Natural killer cell treated with Interleukin-12 subunit alpha and Interleukin-12 subunit beta and Interleukin-15 and Interleukin-18, amount 100 ng/mL, for 72 hours (primary cell): ENCODE measurements at places on chromosomes 7 and 10. TPM values are rescaled to one million over a fixed set of nuclear protein-coding genes. Genes with fewer than 3 reads are reported as not detected.

- no peak for DNase-seq
These were observed 45.1 kb downstream of the TMEM26 start for GRCh38 chr10:61408105-61408504.

Gene OR9A4
- not detected for total RNA-seq

Gene RGS10
- total RNA-seq = 26.1 TPM

GRCh38 chr10:114103284-114103683 is 59.6 kb downstream of the ADRB1 start:
- no peak for DNase-seq

- no peak for DNase-seq
These were observed 64.0 kb upstream of the CTTNBP2 start for GRCh38 chr7:117937049-117937752.

DNA sequence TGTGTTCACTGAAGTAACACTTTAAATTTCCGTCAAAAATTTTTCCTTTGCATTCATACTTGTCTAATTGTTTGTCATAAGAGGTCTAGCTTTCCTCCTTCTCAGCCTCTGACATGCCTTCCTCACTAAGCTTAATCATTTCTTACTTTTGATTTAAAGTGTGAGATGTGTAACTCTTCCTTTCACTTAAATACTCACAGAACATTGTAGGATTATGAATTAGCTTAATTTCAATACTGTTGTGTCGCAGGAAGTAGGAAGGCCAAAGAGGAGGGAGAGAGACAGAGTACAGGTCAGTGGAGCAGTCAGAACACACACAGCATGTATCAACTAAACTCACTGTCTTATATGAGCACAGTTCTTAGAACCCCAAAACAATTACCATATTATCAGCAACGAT is 99.0 kb downstream of the SRPK2 start:
- no peak for DNase-seq

- no peak for DNase-seq
These were observed 87.3 kb upstream of the PIK3CG start for GRCh38 chr7:106777674-106778299.

Gene DNAJC30
- total RNA-seq = 9.2 TPM

GRCh38 chr10:25530306-25530705 is 355.5 kb downstream of the GPR158 start:
- DNase-seq = no peak

DNA sequence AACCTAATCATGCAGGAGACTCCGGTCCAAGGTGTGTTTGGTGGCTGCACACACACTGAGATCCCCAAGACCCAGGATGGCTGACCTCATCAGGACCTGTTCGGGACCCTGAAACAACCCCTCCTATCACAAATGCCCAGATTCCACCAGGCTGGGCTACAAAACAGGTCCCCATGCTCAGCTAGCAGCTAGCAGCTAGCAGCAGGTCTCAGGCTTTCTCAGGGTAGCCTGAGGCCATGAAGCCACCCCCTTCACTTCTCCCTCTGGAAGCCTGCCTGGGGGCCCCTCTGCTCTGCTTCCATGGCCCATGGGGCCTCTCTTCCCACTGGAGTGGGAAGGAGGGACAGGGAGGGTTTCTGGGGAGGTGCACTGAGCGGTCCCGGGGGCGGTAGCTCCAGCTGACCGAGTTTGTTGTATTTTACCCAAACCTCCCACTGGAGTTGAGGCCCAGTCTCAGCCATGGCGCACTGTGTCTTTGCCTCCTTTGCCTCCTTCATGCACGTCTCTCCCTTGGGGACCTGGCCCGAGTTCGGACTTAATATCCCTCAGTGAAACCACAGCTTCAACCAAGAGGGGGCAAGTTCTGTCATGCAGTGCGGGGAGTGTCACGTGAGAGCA is 95.1 kb upstream of the GPR26 start:
- DNase-seq = no peak

GRCh38 chr10:119412244-119413092 is 130.1 kb downstream of the RGS10 start:
- DNase-seq = no peak

GRCh38 chr7:52273685-52274610 is 761.5 kb upstream of the POM121L12 start:
- no peak for DNase-seq

- DNase-seq = no peak
These were observed 24.0 kb downstream of the BZW2 start for GRCh38 chr7:16670021-16670420.

Gene RET
- total RNA-seq = not detected

GRCh38 chr7:2530071-2530987 is 10.8 kb downstream of the LFNG start:
- peak; percentile 87 for DNase-seq

DNA sequence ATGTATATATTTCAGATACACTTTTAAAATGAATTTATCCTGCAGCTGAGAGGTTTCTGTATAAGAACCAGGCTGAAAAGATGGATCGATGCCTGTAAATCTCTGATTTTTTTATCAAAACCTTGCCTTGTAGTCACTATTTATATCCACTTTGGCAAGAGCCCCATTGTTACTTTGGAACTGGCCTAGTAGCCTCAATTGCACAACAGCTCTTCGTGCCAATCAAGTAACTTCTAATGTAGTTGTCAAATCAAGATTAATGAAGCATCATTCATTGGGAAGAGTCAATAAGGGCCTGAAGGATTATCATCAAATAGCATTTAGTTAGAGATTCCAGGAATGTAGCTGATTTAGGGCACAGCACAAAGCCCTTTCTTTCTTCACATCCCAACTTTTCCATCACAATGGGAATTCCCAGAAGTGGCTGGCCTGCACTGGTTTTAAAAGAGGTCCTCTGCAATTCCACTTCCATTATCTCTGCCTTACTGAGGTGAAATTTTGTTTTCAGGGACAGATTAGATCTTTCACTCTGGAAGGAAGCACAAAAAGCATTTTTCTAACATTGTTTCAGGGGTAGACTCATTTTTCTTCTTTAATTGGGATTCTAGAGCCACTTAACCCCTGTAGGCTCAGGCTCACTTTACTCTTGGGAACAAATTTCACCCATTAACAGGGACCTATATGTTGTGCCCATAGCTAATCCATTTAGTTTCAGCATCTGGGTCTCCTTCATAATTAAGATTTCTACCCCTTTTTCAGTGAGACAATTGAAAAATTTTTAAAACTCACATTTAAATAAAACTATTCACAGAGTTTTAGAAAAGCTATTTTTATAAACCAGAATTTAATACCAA is 97.8 kb downstream of the CALCR start:
- DNase-seq = no peak

GRCh38 chr7:11710377-11710776 is 121.6 kb downstream of the THSD7A start:
- no peak for DNase-seq

Gene EBLN1
- not detected for total RNA-seq

Gene DGKB
- total RNA-seq = not detected

Gene DNA2
- 25.8 TPM for total RNA-seq

DNA sequence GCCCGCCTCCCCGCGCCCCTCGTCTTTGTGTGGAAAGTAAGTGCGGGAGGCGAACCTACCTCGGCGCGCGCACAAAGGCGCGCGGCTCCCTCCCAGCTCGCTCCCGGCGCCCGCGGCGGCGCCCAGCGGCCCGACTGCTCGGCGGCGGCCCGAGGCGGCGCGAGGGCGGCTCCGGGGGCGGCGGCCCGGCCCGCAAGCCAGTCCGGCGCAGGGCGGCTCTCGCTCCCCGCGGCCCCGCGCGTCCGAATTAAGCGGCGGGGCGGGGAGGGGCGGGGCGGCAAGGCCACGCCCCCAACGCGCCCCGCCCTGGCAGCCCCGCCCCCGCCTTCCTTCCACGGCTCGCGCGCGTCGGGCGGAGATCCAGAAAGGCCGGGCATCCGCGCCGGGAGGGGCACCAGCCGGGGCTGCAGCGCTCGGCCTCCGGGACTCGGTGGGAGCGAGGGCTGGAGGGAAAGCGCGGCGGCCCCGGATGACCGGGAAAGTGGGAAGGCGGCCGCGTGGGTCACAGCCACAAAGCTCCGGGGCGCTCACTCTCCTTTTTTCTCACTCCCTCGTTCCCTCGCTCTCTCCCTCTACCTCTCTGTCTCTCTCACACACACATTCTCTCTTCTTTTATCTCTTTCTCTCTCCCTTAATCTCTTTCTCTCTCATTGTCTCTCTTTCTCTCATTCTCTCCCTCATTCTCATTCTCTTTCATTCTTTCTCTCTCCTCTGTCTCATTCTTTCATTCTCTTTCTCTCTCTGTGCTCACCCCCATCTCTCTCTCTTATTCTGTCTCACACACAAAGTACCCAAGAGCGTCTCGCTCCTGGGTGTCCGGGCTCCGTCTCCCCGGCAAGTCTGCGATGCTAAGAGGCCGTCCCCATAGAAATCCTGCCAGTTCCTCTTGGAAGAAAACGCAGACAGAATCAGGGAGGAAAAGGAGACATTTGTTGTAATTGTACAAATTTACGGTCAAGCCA is 170.2 kb downstream of the FAM107B start:
- peak; percentile 84 for DNase-seq

DNA sequence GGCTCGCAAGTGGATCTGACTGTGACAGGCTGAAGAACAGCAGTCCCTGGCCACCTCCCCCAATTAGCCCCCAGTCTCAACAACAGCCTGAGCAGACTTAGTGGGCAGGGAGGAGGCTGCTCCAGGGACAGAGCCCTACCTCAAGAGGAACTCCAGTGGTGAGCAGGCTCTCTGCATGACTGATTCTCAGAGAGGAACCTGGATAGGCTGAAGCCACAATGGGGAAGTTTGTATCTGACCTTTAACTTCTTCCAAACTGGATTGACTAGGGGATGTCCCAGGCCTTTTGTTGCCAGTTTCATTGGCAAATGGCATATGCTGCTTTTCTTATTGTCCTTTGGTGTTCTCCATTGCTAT is 93.0 kb downstream of the ARHGAP22 start:
- DNase-seq = no peak

Gene TRIL
- total RNA-seq = not detected

DNA sequence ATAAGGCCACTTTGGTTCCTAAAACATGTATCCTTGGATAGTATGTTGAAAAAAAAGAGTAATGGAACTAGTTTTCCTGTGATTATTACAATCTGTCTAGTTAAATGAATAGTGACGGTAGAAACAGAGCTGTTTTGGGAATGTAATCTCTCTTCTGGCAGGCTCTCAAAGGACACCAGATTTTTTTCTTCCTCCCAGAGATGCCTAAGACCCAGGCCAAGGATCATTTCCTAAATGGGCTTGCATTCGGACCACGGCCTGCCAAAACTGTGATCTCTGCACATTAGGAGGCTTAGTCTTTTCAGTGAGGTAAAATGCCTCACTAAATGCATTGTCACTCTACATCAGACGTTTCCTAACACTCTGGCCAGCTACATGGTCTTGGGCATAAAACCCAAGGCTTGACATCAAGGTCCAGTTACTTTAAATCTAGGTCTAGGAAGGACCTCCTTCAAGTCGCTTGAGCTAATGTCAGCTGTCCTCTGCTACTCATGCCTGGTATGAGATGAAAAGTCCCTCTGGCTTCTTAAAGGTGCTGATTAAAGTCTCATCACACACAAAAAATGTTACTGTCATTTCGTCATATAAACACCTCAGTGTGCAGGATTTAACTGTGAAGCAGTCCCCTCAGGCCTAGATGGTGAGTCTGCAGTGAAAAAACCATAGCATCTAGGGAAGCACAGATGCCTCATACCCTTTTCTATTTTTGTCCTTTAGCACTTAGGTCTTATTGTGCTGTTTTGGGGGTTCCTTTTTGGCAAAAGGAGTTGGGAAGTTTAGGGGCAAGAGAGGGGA is 47.7 kb downstream of the DLD start:
- no peak for DNase-seq

DNA sequence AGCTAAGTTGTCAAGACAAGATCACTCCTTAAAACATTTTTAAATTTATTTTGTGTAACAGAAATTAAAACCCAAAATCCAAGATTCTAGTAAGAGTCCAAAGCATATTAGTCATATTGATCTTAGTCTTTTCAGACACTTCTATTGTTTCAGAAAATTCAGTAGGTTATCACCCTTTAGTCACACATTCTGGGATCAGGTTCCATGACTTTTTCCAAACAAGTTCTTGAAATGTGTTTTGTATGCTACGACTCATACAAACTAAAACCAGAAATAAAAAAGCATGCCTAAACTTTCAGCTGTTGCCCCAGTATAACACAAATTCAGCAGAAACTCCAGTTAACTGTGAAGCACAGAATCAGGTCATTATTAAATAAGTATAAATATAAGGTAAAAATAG is 10.7 kb downstream of the SEMA3D start:
- no peak for DNase-seq

DNA sequence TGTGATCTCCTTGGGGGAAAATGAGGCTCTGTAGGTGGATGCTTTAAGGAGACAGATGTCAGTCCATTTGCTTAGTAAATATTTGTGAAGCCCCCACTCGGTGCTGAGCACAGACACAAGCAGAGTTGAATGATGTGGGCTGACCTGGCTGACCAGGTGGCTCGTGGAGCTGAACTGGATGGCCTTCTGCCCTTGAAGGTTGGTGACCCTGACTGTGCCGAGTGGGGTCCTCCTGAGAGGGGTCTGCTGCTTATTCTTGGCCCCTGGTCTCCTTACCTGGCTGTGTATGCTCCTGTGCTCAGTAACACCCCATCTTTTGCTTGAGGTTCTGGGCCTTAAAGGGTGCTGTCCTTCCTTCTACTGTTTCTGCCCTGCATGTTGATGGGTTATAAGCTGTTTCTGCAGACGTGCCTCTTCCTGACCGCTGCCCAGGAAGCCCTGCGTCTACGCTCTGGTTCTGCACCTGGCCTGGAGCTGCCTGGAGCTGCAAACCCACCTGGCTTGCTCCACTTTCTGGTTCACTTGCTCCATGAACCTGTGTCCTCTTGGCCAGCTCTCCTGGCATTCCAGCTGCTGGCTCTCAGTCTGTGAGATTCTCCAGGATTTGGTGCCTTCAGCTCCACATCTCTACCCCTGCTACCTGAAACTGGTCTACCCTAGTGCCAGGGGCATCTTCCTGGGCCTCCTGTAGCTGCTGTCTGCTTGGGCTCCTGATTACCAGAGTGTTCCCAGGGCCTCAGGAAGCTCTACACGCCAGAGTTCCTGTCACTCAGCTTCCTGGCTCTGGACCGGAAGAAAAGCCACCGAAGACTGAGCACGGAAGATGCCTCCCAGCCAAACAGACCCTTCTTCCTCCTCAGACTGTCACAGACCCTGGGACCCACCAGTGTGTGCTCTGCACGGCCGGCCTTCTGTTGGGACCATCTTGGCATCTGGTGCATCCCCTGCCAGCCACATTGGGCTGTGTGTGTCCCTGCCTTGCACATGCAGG is 76.5 kb downstream of the ADCY1 start:
- DNase-seq = no peak

Gene ARHGAP22
- 0.14 TPM for total RNA-seq
